ENCODE measurements at places on chromosomes 5 and 9. TPM values are rescaled to one million over a fixed set of nuclear protein-coding genes. Genes with fewer than 3 reads are reported as not detected.

GRCh38 chr9:136047076-136047774, 47.9 kb downstream of the NACC2 start:
- DNase-seq: no peak

DNA sequence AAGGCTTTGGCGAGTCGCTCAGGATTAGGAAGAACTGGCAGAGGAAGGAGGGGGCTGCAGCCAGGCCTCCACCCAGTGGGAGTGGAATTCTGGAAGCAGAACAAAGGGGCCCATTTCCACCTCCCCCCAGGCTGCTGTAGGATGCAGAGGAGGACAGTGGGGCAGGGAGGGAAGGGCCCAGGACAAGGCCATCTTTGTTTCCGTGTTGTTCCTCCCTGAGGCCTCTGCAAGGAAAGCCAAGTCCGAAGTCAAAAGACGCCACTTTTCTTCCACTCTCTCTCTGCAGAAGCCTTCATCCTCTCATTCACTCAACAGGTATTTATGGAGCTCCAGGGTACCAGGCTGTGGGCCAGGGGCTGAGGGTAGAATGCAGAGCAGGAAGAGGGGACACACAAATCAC, 70.7 kb downstream of the ENTREP1 start:
- no peak for DNase-seq

The BTNL8 gene
- 0.71 TPM for total RNA-seq

- no peak for DNase-seq
These were observed 131.4 kb upstream of the MINAR2 start for GRCh38 chr5:129616517-129616916.

GRCh38 chr9:92136184-92136858, 21.1 kb upstream of the SPTLC1 start:
- no peak for DNase-seq

DNA sequence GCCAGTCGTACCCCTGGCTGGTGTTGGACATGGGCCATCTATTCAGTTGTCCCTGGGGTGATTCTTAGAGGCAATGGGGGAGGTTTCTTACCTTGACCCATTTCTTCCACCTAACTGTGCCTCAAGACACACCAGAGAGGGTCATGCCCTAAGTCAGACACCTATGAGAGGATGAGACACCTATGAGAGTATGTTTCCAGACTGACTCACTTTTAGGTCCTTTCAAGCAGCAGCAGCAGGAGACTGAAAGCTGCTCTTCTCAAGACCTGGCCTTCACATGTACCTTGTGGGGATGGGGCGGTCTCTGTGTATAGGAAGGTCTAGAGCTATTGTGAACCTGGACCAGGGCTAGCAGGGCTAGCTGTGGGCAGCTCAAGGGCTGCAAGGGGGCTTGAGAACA, 130.1 kb downstream of the TENT4A start:
- no peak for DNase-seq

The WDR70 gene
- 31.9 TPM for total RNA-seq

Measured in A172 (cell line).